ENCODE measurements at places on chromosomes 4 and X.
A peak's percentile ranks its signal among the peaks of the same experiment; 100 is the strongest.

GRCh38 chrX:10726647-10727046 lies 106.3 kb upstream of the MID1 start:
- DNase-seq: peak; percentile 83

DNA sequence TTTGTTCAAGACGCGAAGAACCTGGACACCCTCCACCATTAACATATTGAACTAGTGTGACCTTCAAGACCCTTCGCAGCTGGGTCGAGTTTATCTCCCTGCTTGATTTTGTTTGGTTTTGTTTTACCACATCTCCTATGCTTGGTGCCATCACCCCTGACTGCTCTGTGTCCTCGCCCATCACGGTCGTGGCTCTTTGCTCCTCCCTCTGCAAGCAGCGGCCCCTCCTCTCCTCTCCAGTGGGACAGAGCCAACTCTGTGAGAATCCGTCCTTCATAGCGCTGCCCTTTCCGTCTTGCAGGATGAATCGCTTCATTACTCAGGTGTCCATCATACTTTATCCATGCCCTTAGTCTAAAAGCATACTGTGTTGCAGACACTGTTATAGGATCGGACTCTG lies 9.1 kb upstream of the FAM149A start:
- no peak for DNase-seq

- no peak for DNase-seq
Observed at GRCh38 chr4:40888933-40889332, 139.2 kb downstream of the NSUN7 start.

DNA sequence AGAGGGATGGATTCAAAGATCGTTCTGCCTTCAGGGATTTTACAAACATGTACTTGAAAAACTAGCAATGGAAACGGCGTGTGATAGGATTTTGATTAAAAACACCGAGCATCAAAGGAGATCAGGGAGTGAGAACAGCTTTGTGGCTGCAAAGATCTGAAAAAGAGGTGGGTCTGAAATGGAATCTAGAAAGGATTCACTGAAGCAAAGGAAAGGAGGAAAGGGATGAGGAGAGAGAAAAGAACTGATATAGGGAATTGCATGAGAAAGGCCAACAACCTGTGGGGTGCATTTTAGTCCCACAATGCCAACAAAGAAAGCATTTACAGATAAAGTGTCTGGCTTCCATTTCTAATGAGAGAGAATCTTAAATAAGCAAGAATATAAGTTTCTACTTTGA lies 23.1 kb downstream of the ADH4 start:
- DNase-seq: no peak

DNA sequence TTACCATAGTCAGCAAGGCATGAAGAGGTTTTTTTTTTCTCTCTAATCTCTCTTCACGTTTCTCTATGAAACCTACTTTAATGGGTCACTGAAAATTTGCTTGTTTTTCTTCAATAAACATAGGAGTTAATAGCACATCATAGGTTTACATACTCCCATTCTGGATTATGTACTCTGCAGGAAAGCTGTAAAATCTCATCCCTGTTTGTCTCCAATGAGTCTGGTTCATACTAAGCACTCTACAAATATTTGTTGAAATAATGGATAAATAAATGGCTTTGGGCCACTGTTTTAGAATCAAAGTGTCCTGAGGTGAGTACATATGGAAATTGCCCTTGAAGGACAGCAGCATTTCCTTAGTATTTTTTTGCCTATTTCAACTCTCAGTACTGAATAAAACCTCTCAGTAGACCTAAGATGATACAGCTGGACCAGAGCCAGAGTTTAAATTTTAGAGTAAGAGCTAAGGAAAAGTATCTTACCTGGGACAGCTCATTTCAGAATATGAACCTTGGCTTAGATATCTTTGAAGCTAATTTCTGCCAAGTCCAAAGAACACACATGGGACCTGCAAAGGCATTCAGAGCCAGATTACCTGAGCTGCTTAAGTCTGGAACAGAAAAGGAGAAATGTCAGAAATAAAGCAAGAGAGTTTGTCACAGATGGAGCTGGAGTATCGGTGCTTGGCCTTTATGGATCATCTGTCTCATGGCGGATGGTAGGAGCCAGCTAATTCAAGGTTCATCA lies 34.4 kb downstream of the PF4 start:
- DNase-seq: no peak

GRCh38 chr4:69642961-69643360 lies 3.5 kb upstream of the UGT2A2 start:
- no peak for DNase-seq

- DNase-seq: peak; percentile 68
Observed at GRCh38 chr4:139153411-139154133, 23.4 kb downstream of the ELF2 start.

- no peak for DNase-seq
Observed at GRCh38 chr4:147837435-147837834, 105.5 kb downstream of the ARHGAP10 start.

DNA sequence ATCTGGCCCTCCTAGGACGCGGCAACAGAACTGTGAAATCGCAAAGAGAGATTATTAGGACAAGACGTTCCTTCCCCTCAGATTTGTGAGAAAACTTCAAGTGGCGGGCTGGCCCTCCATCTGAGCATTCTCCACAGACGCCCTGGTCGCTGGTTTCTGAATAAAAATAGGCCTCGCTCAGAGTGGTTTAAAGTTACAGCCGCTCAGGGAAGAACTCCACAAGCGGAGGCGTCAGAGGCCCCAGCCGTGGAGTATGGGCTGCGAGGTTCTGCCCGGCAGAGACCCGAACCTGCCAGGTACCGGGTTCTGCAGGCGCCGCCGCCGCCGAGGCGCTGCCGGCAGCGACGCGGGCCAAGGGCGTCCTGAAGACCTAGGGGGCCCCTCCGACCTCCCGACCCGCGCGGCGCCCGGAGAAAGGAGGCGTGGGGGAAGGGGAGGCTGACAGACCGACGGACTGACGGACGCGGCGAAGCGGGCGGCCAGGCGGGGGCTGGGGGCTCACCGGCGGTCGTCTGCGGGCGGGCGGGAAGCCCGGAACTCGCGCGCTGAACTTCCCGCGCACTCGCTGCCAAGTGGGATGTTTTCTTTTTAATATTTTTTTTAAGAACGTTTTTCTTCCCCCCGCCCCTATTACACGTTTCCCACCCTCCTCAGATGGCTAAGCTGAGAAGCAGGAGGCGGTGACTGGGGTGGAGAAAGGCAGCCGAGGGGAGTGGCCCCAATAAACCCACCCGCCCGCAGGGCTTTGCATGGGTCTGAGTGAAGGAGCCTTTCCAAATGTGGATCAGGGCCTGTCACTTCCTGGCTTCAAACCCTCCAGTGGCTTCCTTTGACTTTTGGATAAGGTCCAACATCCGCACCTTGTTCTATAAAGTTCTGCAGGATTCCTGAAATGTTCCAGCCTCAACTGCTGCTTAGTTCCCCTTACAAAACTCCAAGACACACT lies at the start of gene PABPC4L:
Gene PABPC4L, minus strand, starts transcription at position 574 of the 946 bp plus-strand sequence. CDS start 770 bp downstream, outside the sequence.
- peak; percentile 70 for DNase-seq

DNA sequence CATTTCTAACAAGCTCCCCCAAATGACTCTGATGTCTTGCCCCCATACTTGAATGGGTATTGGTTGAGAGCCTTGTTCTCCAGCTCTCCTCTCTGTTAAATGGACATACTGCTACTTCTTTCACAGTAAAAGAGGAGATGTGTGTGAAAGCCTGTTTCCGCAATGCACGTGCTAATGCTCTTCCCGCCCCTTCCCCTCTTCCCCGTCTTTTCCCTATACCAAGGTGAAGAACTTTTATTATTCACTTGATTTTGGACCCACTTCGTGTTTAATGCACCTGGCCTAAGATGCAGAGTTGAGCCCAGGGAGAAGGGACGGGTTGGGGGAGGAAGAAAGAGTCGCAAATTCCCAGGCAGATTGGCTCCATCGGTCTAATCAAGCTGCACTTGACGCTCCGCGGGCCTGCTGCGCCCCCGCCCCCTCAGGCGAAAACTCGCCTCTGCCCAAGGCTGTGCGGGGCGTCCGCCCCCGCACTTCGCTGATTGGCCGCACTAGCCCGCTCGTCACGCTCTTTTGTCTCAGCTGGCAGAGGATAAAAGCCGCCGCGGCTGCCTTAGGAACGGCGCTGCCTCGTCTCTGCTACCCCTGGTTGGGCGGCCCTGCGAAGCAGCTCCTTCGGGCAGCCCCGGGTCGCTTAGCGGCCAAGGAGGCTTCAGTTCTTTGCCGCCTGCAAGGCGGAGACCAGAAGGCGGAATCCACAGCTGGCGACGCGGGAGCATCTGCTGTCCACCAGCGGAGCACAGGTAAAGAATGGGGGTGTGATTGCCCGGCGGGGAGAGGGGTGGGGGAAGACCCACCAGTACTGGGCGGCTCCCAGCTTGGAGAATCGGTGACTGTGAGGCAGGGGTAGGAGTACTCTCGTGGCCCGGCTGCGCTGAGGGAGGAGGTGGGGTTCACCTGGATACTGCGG lies at the start of gene ZCCHC12:
Gene ZCCHC12, plus strand, starts transcription at position 562 of the 910 bp plus-strand sequence. CDS start 1,421 bp downstream, outside the sequence.
- DNase-seq: peak; percentile 27

DNA sequence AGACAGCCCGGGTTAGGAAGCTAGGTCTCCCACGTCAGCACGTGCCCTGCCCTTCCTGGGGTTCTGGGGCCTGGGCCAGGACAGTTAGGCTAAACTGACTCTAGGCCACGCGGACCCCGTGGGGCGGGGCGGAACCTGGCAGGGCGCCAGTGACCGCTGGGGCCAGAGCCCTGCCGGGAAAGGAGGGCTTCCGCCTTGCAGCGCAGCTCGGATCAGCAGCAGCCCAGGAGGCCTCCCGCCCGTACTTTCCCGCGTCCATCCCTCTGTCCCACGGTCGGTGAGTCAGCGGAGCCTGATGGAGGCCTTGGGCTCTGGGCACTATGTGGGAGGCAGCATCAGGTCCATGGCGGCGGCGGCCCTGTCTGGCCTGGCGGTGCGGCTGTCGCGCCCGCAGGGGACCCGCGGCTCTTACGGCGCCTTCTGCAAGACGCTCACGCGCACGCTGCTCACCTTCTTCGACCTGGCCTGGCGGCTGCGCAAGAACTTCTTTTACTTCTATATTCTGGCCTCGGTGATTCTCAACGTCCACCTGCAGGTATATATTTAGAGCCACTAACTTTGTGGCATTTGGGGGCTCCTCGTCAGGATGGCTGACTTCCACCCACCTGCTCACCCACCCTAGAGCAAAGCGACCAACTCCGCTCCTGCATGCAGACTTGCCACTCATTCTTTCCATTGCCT lies at the start of gene SMIM10:
Gene SMIM10, plus strand, starts transcription at position 191 of the 681 bp plus-strand sequence. Its CDS starts 105 bp downstream, at position 296.
- DNase-seq: peak; percentile 75

DNA sequence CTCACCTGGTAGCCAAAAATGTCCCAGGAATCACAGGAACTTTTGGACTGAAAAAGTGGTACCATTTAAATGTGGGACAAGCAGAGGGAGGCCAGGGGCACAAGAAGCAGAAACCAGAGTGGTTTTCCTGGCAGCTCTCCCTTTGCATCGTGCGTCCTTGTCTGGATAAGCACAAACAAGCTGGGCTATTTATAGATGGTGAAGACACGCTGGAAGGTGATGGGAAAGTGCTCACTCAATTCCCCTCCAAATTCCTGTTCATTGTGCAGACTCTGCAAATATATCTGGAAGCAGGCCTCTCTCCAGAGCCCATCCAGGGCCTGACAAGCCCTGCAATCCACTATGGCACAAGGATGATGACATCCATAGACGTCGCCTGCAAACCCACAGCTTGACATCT lies 63.6 kb upstream of the MAP3K15 start:
- DNase-seq: no peak

DNA sequence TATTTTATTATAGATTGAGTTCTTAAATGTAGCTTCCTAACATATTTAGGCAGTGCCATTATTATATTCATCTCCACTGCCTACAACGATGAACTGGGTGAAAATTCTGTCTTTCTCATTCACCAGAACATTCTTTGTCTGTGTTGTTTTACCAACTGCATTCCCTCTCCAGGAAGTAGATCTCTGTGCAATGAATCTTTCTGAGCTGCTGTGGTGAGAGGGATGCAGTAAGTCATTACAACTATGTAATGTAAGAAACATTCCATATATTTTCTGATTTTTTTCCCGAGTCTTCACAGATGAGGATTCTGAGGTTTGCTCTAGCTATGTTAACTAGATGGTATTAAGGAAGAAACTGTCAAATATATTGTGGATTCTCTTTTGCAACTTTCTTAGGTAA lies 811.9 kb upstream of the PCDH7 start:
- peak; percentile 0 for DNase-seq

GRCh38 chrX:65601126-65601525 lies 66.3 kb upstream of the MSN start:
- DNase-seq: no peak

DNA sequence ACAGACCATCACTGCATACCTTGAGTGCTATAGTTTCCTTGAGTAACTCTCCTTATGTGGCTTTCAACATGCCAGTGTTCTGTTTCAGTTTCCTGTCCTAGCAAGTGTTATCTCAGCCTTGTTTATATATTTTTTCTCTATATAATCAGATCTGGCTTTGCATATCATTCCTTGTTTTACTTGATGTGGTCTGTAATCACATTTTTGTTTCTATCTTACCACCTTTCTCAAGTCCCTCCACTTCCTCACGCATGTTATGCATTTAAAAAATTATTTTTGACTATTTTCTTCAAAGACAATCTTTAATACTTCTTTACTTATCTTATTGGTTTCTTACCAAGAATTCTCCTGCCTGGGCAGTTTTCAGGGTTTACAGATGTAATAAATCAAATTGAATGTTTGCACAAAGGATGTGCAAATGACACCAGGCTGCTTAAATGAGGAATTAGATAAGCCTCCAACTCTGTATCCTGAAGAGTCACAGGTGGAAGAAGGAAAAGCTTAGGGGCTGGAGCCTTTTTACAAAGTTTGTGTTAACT lies 351.2 kb downstream of the BMPR1B start:
- DNase-seq: no peak

DNA sequence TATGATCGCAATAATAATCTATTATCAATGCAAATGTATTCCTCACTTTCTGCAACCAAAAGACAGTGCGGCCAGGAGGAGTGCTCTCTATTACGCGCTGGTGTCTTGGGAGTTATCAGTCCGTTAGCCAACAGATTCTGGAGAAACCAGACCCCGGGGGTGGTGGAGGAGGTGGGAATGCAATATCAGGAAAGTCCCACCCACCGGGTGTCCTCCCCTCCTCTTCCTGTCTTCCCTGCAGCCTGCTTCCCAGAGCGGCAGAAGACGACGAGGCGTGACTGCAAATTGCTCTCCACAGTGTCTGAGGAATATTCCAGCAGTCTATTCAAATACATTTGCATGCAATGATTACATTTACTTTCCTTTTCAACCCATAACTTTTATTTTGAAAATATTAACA lies 17.9 kb upstream of the TLR3 start:
- DNase-seq: no peak

DNA sequence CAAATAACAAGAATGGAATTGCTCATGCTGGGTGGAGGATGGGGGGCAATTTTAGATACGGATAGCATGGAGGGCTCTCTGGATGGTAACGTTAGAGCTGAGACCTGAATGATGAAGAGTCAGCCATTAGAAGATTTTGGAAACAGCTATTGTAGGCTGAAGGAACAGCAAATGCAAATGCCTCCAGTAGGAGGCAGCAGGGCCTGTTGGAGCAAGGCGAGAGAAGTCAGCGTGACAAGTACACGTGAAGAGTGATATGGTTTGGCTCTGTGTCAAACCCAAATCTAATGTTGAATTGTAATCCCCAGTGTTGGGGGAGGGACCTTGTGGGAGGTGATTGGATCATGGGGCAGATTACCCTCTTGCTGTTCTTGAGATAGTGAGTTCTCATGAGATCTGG lies 59.3 kb upstream of the SOD3 start:
- peak; percentile 28 for DNase-seq
